ENCODE measurements at places on chromosomes 13 and 19. TPM values are rescaled to one million over a fixed set of nuclear protein-coding genes. Genes with fewer than 3 reads are reported as not detected.

The CCDC70 gene
- total RNA-seq, result not detected

The NLRP4 gene
- not detected for total RNA-seq

The EFNB2 gene
- 83.2 TPM for total RNA-seq

The ABCA7 gene
- 3.6 TPM for total RNA-seq

The SMIM17 gene
- 0.34 TPM for total RNA-seq

The MAMSTR gene
- total RNA-seq, result 0.09 TPM
